ENCODE measurements at places on chromosomes 11 and 22.

DNA sequence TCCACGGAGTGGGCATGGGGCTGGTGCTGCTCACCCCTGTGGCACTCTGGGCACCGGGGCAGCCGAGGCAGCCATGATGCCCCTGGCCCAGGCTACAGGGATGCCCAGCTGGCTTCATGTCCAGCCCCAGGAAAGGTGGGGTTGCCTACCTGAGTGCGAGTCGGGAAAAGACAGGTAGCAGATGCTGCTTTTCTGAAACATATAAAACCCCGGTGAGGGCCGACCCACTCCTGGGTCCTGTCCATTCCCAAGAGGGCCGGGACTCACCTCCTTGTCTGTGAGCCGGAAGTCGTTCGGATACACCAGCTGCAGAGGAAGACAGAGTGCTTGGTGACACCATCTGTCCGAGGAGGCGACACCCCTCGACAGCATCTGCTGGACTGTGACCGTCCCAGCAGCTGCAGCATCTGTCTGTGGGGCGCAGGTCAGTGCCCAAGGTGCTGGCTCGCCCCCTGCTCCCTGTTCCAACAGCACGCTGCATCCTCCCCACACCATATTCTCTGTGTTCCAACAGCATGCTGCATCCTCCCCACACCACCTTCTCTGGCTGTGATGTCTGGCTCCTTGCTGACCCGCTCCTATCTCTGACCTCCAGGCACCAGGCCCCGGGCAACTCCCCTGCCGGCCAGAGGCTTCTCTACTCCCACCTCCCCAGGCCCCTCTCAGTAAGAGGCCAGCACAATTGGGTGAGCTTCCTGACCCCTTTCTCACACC is 8.0 kb downstream of the DENND6B start:
- DNase-seq: no peak

DNA sequence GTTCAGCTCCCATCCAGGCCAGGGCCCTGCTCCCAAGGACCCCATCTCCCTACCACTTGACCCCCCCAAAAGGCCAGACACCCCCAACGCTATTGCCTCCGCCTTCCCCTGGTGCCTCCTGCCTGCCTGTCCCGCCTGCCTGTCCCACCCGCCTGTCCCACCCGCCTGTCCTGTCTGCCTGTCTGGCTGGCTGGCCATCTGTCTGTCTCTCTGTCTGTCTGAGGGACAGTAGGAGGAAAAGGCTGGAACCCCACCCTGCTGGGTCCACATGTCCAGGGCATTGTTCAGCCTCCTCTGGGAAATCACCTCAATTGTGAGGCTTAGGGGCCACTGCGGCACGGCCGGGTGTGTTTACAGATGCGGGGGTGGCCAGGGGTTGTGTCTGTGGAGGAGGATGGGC is 25.3 kb upstream of the CBX7 start:
- DNase-seq: no peak

DNA sequence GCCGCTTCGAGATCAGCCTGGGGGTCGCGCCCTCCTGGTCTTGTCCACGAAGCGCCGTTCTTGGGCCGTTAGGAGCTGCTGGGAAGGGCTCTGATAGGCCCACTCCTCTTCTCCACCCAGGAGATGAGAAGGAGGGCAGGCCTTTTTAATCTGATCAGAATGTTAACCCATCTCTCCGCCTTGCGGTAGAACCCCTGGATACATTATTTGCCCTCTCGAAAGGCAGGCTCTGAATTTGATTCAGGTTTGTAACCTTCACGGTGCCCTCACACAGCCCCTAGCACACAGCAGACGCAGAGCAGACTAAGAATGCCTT is at the start of gene CCDC83:
Gene CCDC83 (plus strand): TSS at position 43 of the 316 bp plus-strand sequence. CDS start 9,741 bp downstream, outside the sequence.
- DNase-seq: no peak

DNA sequence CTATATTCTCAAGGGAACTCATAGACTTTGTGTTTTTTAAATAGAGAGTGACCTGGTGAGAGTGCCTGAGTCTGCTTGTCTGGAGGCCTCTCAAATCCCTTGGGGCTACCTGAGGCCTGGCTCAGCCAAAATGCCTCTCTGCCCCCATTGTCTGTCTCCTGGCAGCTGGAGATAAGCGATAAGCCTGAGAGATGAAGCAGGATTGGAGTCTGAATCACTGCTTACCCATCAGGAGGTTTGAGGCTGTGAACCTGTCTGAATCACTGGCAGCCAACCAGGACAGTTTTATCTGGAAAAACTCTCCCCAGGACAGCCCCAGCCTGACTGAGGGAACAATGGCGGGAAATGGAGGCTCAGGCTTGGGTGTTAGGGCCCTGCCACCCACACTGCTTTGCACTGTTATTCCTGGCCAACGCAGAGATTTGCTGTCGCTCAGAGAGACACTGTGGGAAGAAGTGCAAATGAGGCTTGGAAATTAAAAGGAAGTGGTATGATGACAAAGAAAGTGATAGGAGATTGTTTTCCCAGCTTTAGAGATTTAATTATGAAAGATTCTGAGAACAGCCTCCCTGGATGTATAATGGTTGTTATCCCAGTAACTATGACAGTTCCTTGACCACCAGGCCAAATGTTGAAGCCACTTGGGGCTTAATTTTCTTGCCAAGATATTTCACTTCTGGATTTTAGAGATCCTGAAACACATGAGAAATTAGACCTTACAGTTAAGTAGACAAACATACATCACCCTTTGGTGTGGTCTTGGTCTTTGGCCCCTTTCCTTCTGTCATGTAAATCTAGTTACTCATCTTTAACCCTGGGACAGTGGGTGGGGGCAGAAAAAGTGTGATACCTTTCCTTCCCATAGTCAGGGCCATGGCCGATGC is 102.1 kb downstream of the RASSF10 start:
- peak; percentile 85 for DNase-seq

- peak; percentile 62 for DNase-seq
Observed at GRCh38 chr11:44950625-44951476, at the start of gene TP53I11. TSS of gene TP53I11 (minus strand) at chr11:44950883. CDS start at chr11:44938335, 12,548 bp downstream.

GRCh38 chr11:39806652-39807051 is 1652.8 kb downstream of the LRRC4C start:
- DNase-seq: no peak

DNA sequence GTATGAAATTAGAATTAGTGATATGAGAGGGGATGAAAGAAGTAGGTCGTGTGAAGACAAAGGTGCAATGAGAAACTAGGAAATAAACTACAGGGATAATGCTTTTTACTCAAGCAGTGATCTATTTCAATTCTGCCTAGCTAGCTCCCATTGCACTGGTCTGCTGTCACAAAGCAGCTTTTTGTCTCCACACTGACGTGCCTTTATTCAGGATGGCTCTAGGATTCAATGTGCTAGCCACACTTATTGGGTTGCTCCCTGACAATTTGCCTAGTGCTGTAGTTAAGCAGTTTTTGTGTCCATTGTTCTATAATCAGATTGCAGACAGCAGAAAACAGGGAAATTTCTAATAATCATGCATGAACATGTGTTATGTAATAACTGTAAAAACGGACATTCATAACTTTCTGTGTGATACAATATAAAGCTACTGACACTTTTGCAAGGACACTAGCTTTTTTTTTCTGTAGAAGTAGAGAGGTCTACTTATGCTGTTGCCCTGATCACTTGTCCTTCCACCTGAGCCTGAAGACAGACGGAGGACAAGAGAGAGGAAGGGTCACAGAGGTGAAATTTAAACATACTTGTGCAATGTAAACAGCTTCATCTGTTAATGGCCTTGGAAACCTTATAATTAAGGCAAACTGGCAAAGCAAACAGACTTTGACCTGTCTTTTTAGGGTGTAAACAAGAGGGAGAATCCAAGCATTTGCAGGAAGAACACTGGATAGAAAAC is 269.6 kb downstream of the LRRC4C start:
- no peak for DNase-seq

- no peak for DNase-seq
Observed at GRCh38 chr22:27144321-27144720, 486.9 kb downstream of the MIAT start.

- no peak for DNase-seq
Observed at GRCh38 chr11:94400839-94401772, at the start of gene GPR83. TSS of gene GPR83 (minus strand) at chr11:94401419. CDS start at chr11:94401247, 172 bp downstream.

DNA sequence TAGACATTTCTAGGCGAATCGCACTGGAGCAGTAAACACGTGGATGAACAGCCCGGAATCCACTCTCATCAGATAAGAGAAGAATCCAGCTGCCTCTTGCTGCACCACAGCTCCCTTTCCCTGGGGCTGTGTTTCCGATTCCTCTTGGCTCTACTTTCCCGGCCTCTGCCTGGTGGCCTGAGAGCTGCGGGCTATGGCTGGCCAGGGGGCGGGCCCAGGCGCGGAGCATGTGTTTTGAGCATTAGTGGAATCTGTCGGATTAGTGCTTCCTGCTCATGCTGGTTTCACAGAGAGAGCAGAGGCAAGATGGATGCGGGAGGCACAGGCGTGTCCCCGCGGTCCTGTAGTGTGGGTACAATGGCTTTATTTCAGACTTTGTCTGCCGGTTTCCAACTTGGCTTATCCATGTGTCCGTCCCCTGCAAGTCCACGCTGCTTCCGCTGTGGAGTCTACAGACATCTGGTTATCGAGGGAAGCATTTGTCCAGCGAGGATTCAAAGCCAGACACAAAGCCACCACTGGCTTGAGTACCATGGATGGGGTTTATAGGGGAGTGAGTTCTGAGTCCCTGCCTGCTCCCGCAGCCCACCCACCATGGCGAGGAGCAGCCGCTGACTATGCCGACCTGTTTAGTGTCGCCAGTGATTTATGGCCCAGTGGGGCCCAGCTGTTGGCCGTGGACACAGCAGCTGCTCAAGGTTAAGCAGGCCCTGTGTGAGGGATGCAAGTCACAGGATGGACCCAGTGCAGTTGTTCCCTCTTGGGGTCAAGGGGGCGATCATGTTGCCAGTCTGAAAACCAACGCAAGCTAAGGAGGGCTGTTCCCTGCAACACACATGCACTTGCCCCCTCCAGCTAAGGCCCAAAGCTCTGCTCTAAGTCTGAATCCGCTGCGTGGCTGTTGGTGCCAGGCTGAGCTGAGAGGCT is 43.3 kb upstream of the EP300 start:
- peak; percentile 93 for DNase-seq

GRCh38 chr11:253160-253885 is 16.5 kb downstream of the PSMD13 start:
- no peak for DNase-seq

- no peak for DNase-seq
Observed at GRCh38 chr22:36823186-36823839, 6.5 kb upstream of the PVALB start.

- DNase-seq: no peak
Observed at GRCh38 chr11:9701799-9702198, 37.9 kb downstream of the SWAP70 start.

- no peak for DNase-seq
Observed at GRCh38 chr11:72673943-72674828, at the start of gene PDE2A. TSS of gene PDE2A (minus strand) at chr11:72674422. CDS start at chr11:72674207, 215 bp downstream.

- peak; percentile 41 for DNase-seq
Observed at GRCh38 chr11:63508009-63508408, 2.1 kb downstream of the LGALS12 start.

DNA sequence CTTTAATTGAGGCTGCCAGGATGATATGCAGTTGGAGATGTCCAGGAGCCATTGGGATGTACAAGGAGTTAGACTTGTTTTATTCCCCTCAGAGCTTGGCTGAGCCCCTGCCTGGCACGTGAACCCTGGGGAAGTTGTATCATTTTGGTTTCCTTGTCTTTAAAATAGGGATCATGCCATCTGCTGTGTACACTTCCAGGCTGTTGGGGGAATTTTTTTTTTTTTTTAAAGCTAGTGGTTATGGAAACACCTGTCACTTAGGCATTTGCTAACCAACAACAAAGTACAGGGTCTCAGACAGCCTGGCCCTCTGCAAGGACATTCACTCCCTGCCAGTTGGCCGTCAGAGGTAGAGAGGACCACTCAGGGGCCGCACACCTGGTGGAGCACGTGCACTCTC is 8.5 kb upstream of the RAB1B start:
- no peak for DNase-seq

DNA sequence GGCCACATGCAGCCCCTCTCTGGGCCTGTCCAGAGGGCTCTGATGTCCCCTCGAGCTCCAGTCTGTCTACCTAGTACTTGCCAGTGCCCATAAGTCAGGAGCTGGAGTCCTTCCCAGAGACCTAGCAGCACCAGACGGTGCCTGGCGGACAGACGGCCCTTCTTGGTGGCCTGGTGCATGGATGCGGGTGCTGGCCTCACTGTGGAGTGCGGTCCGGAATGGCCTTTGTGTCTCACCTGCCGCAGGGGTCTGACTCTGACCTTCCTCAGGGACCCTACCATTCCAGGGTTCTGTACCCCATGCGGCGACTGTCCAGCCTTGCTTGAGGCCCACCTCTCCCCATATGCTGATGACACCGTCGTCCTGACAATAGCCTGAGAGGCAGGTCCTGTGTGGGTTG is 29.4 kb upstream of the SMIM38 start:
- no peak for DNase-seq

GRCh38 chr11:126969865-126970479 is 30.6 kb downstream of the KIRREL3 start:
- peak; percentile 64 for DNase-seq

GRCh38 chr11:8101421-8101820 is 20.4 kb downstream of the TUB start:
- no peak for DNase-seq

DNA sequence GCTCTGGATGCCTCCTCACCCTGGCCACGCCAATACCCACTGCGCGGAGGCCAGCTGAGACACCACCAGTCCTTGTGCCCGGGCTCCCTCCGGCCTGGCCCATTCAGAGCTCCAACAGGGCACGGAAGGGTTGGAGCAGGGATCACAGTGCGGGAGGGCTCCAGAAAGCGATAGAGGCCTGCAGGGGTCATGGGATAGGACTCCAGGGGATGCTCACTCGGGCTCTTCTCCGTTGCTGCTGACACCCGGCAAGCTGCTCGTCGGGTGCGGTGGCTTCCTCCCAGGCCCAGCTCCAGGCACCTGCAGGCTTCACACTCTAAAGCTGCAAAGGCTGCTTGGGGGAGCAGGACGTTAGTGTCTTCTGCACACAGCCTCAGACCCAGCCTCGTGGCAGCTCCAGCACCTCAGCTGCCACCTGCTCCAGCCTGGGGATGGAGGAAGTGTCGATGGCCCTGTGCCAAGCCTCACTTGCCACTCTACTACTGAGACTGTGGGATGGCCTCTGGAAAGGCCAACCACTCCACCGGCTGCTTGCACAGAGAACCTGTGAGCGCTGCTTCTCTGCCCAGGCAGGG is 10.6 kb downstream of the WNT7B start:
- DNase-seq: no peak

DNA sequence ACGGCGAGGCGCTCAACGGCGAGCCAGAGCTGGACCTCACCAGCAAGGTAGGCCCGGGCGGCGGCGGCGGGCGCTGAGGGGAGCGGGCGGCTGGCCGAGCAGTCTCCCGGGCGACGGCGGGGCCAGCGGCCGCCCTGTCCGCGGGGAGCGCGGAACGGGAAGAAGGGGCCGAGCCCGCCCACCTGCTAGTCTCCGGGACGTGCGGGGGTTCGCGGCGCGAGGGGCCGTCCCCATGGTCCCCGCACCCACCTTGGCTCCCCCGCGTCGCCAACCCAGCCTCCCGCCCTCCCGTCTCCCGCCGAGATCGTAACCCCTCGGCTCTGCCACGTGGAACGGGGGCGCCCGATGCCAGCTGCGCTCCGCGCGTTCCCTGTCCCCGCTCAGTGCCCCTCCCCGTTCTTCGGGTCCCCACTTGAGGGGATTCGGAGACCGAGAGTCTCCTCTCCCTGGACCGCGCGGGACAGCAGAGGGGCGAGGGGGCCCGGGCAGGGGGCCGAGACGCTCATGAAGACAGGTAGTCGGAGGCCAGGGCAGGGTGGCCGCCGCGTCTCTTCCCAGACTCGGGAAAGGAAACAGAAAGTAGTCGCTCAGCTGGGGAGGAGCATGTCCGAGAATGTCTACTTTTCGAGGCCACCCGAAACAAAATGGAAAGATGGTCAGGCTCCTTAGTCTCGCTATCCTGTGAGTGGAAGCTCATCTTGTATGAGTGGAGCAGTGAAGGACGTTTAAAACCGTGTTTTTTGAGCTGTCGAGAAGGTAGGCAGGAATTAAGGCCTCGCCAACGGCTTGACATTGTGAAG is 557 bp downstream of the GTPBP1 start:
- DNase-seq: peak; percentile 37

- DNase-seq: peak; percentile 62
Observed at GRCh38 chr11:67584205-67584880, 731 bp downstream of the GSTP1 start.

All from RPMI7951 (cell line).